ENCODE measurements at places on chromosomes 16 and 17.

DNA sequence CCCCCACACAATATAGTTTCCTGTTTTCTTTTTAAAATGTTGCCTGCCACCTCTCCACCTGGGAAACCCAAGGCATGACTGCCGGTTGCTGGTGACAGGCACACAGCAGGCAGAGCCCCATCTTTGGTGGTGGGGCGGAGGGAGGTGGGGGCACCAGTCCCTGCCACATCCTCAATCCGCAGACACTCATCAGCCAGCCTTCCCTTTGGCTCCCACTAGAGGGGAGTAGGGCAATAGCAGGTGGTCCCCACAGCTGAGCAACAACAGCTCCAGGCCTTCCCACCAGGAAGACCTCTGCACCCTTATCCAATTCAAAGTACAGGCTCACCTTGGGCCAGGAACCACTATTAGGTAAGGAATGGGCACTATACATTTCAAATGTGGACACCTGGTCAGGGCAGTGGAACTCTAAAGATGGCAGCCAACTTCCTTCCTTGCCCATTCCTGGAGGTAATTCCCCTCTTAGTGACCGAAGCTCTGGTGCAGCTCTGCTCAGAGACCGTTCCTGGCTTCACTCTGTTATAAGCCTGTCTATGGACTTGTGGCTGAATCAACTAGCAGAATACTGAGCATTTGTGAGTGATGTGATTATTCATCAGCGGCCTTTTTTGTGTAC is 13.9 kb downstream of the RECQL5 start:
- peaks cover 39% of the 10 kb centered on the region for H3K36me3 ChIP-seq
- peaks cover 2% of the 10 kb centered on the region for H3K4me1 ChIP-seq
- no peak overlapping the region for H3K27ac ChIP-seq
- H3K4me3 ChIP-seq, result no peak overlapping the region

DNA sequence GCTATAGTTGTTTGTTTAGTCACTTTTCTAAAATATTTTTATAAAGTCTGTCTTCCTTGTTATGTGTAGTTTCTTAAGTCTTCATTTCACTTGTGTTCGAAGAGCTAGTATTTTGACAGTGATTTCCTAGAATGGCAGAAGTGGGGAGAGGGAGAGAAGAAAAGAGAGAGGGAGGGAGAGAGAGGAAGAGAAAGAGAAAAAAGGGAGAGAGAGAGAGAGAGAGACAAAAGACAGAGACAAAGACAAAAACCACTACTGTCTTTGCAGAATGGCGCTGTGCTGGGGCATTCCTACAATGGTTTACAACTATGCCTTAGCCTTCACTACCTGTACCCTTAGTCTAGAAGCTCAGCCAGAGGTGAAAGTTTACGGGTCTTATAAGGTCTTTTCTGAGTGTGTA is 90.5 kb downstream of the CA4 start:
- H3K27me3 ChIP-seq, result no peaks in the 10 kb centered on the region

DNA sequence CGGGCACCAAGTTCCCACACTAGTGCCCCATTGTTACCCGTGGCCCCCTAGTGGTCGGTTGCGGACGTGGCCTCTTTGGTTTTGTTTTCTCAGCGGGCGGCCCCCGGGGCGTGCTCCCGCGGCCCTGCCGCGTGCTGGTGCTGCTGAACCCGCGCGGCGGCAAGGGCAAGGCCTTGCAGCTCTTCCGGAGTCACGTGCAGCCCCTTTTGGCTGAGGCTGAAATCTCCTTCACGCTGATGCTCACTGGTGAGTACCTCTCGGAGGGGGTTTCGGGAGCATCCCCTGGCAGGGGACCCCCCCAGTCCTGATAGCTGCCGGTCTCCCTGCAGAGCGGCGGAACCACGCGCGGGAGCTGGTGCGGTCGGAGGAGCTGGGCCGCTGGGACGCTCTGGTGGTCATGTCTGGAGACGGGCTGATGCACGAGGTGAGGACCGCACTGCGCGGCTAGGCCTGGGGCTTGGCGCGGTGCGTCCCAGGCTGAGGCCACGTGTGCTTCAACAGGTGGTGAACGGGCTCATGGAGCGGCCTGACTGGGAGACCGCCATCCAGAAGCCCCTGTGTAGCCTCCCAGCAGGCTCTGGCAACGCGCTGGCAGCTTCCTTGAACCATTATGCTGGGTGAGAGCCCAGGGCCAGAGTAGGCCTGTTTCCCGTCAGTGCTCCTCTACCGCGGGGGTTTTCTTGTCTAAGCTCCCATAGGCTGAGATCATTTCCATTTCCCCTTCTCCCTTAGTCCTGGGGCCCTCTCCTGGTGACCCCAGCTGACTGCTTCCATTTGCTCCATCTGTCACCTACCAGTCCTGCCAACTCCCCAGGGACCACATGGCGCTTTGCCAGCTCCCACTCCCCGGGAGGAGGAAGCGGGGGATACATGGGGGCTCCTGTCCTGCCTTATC is 1.7 kb downstream of the SPHK1 start:
- no peaks in the 10 kb centered on the region for H3K27me3 ChIP-seq
- peaks cover 46% of the 10 kb centered on the region for H3K4me1 ChIP-seq
- peaks cover 38% of the 10 kb centered on the region for H3K36me3 ChIP-seq

DNA sequence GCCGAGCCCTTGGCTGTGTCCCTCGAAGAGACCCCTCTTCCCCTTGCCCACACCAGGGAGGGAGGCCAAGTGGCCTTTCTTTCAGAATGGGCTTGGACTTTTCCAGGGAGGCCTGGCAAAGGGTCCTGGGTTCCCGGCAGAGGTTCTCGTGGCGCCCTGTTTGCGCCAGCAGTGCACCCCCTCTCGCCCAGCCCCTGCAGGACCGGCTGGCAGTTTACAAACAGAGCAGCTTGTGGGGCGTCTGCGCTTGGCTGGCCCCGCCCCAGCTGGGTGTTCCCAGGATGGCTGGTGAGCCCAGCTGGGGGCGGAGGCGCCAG is 137.8 kb upstream of the CIBAR2 start:
- H3K4me1 ChIP-seq, result peaks cover 42% of the 10 kb centered on the region
- no peak for DNase-seq
- no peak overlapping the region for H3K4me3 ChIP-seq
- no peaks in the 10 kb centered on the region for H3K27me3 ChIP-seq
- H3K36me3 ChIP-seq, result no peaks in the 10 kb centered on the region
- H3K27ac ChIP-seq, result no peak overlapping the region

DNA sequence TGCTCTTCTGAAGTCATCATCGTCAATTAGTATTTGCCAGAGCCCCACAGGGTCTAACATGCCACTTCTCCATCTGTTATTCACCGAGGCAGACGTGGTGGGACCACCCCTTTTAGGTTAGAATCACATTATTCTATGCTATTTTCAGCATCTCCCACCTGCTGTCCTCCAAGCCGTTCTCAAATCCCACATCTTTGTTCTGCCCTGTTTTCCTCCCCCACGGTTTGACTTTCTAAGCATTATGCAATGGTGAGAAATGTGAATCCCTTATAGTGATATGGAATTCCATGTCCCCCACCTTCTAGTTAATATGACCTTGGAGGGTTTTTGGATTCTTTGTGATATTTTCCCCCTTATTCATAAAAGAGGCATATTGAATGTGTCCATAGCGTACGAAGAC is 634.1 kb upstream of the RBFOX1 start:
- no peak for DNase-seq
- no peak overlapping the region for H3K4me3 ChIP-seq
- H3K4me1 ChIP-seq, result no peaks in the 10 kb centered on the region
- H3K27ac ChIP-seq, result no peak overlapping the region

GRCh38 chr16:81581107-81581506 is 136.5 kb downstream of the CMIP start:
- no peak overlapping the region for H3K27ac ChIP-seq
- no peak for DNase-seq
- H3K4me3 ChIP-seq, result no peak overlapping the region
- H3K4me1 ChIP-seq, result peaks cover 2% of the 10 kb centered on the region

- H3K4me3 ChIP-seq, result no peak overlapping the region
- H3K4me1 ChIP-seq, result peaks cover 27% of the 10 kb centered on the region
- H3K27ac ChIP-seq, result peak overlapping the region; percentile 87
- DNase-seq, result no peak
- no peaks in the 10 kb centered on the region for H3K27me3 ChIP-seq
- H3K36me3 ChIP-seq, result peaks cover 61% of the 10 kb centered on the region
Measured at GRCh38 chr16:27476240-27476639, 73.5 kb downstream of the GTF3C1 start.

- peaks cover 3% of the 10 kb centered on the region for H3K36me3 ChIP-seq
- peaks cover 100% of the 10 kb centered on the region for H3K27me3 ChIP-seq
- H3K4me3 ChIP-seq, result peak overlapping the region; percentile 68
- H3K27ac ChIP-seq, result no peak overlapping the region
- H3K4me1 ChIP-seq, result peaks cover 19% of the 10 kb centered on the region
Measured at GRCh38 chr17:48725004-48725287, 2.0 kb downstream of the PRAC2 start.

DNA sequence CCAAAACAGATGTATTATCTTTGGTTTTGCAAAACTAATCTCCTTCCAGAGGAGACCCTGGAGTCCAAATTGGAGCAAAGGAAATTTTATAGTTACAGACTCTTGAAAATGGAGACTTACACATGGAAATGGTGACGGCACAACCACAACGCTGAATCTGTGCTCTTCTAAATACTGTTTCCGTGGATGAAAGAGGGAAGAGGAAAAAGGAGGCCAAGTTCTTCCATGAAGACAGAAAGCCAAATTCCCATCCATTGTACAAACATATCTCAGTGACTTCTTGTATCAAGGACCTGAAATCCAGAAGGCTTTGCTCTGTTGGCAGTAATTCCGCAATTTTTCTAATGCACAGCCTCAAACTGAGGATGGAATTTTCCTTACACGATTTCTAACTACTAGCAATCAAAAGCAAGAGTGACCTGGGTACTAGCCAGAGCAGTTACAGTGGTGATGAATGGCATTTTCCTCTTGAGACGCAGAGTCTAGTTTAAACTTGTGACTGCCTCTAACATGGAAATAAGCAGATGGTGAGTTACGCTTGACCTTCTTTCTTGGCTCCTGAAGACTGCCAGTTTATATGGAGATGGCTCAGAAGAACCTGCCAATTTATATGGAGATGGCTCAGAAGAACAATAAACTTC is 38.5 kb downstream of the VPS53 start:
- H3K4me1 ChIP-seq, result peaks cover 3% of the 10 kb centered on the region
- no peaks in the 10 kb centered on the region for H3K27me3 ChIP-seq
- H3K27ac ChIP-seq, result no peak overlapping the region
- peak overlapping the region; percentile 62 for H3K4me3 ChIP-seq
- DNase-seq, result no peak

DNA sequence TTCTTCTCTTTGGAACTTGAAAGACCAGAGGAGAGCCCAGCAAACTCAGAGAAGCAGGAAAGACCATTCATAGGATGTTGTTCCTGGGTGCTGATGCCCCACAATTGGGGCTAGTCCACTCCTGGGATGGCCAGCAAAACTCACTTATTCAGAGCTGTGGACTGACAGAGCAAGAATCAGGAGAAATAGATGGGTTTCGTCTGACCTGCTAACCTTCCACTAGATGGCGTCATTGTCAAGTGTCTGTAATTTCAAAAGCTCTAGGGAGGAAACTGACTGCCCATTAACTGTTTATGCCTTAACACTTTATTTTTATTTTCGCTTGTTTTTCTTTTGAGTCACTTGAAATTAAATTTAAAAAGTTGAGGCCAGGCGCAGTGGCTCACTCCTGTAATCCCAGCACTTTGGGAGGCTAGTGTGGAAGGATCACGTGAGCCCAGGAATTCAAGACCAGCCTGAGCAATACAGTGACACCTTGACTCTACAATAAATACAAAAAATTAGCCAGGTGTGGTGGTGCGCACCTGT is 28.7 kb upstream of the MILR1 start:
- no peaks in the 10 kb centered on the region for H3K27me3 ChIP-seq
- no peak overlapping the region for H3K27ac ChIP-seq
- peak; percentile 85 for DNase-seq
- H3K36me3 ChIP-seq, result peaks cover 2% of the 10 kb centered on the region
- H3K4me1 ChIP-seq, result peaks cover 3% of the 10 kb centered on the region
- no peak overlapping the region for H3K4me3 ChIP-seq

DNA sequence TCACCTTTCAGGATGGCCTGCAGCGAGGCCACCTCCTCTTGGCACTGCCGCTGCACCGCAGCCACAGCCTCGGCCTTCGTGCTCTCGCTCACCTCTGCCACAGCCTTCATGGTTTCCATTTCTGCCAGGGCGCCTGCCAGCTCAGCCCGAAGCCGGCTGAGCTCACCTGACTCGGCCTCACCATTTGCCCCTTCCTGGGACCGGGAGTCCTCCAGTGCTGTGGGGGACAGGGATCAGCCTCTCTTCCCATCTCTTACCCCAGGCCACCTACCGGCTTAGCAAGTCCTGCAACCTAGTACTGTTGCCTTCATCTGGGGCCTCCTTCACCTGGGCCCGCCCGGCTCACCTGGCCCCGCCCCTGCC is 658 bp downstream of the RABEP2 start:
- DNase-seq, result no peak
- peaks cover 32% of the 10 kb centered on the region for H3K36me3 ChIP-seq
- H3K27me3 ChIP-seq, result no peaks in the 10 kb centered on the region
- no peak overlapping the region for H3K27ac ChIP-seq
- peak overlapping the region; percentile 98 for H3K4me3 ChIP-seq
- peaks cover 12% of the 10 kb centered on the region for H3K4me1 ChIP-seq

- no peaks in the 10 kb centered on the region for H3K27me3 ChIP-seq
- DNase-seq, result no peak
- no peaks in the 10 kb centered on the region for H3K36me3 ChIP-seq
- H3K4me3 ChIP-seq, result no peak overlapping the region
- no peak overlapping the region for H3K27ac ChIP-seq
- H3K4me1 ChIP-seq, result no peaks in the 10 kb centered on the region
Measured at GRCh38 chr16:78450255-78450654, 350.8 kb downstream of the WWOX start.

DNA sequence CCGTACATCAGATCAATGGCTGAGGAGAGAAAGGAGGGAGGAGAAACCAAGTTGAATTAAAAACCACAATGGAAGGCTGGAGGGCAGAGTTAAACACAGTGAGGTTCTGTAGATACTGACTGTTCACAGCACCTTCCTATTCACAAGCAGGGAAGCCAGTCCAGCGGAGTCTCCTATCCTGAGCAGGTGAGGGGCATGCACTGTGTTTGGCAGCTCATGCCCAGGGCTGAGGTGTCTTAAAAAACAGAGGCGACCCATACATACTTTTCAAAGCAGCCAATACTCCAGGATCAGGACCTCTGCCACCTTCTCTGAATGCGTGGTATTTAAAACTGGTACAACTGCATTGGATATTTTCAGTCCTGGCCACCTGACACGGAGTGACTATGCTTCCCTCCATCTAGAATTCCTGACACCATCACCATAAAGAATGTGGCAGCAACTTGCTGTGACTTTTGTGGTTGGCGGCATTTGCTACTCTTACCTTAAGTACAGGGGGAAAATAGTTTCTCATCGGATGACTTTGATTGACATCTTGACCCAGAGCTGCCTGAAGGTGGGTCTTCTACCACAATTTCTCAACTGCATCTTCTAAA is 21.5 kb downstream of the USP22 start:
- H3K4me1 ChIP-seq, result peaks cover 5% of the 10 kb centered on the region
- H3K27me3 ChIP-seq, result no peaks in the 10 kb centered on the region
- no peak overlapping the region for H3K4me3 ChIP-seq
- no peak overlapping the region for H3K27ac ChIP-seq
- DNase-seq, result no peak
- peaks cover 91% of the 10 kb centered on the region for H3K36me3 ChIP-seq

GRCh38 chr17:61203671-61204131 is 195.9 kb upstream of the TBX2 start:
- no peaks in the 10 kb centered on the region for H3K27me3 ChIP-seq
- H3K36me3 ChIP-seq, result no peaks in the 10 kb centered on the region
- no peak for DNase-seq

DNA sequence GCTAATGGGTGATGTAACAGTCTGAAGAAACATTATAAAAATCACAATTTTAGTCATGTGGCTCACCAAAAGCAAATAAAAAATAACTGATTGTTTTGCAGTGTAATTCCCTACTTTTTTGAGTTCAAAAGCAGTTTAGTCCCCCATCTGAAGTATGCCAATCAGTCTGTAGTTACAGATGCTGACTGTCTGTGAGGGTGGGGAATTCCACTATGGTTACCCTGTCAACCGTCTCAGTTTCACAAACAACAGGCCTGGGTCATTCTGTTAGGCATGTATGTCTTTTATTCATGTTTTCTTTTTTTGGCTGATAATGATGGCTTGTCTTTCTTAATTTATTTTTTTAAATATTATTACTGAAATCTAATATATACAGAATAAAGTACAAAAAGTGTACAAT is 69.3 kb downstream of the STXBP4 start:
- H3K27ac ChIP-seq, result no peak overlapping the region
